ENCODE measurements at places on chromosomes 1 and 21.

DNA sequence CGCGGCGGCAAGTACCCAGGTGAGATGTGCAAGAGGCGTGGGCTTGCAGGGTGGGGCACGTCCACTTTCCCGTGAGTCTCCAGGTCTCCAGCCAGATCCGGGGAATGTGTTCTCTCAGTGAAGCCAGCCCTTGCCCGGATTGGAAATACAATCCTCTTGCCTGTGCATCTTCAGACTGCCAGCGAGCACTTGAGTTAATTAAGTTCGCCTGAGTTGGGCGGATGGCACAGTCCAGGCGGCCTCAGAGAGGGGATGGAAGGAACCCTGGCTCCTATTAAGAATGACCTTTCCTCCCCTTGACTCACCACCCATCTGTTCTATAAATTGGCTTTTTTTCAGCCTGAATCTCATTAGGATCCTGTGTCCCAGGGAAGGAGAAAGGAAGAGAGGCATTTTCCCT is 33.3 kb upstream of the CNTN2 start:
- no peak for DNase-seq

GRCh38 chr21:42557420-42557819 is 43.8 kb downstream of the SLC37A1 start:
- no peak for DNase-seq

- no peak for DNase-seq
Observed at GRCh38 chr1:109931189-109931731, 20.6 kb downstream of the CSF1 start.

- no peak for DNase-seq
Observed at GRCh38 chr1:10835822-10836421, 39.5 kb upstream of the CASZ1 start.

DNA sequence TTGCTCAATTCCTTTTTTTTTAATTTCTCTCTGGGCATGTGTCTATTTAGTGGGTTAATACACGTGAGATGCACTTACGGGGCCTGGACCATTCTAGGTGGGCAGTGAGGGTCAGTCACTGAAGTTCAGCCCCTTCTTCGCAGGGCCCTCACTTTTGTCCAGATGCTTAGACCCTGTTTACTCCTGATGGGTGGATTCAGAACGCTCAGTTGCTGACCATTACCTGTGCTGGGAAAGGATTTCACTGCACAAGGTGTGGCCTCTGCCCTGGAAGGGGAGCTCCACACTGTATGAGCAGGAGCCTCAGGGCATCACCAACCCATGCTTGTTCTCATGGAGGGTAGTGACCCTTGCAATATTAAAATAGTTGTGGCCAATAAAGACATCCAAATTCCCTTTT is 4.5 kb downstream of the PRAMEF12 start:
- no peak for DNase-seq

DNA sequence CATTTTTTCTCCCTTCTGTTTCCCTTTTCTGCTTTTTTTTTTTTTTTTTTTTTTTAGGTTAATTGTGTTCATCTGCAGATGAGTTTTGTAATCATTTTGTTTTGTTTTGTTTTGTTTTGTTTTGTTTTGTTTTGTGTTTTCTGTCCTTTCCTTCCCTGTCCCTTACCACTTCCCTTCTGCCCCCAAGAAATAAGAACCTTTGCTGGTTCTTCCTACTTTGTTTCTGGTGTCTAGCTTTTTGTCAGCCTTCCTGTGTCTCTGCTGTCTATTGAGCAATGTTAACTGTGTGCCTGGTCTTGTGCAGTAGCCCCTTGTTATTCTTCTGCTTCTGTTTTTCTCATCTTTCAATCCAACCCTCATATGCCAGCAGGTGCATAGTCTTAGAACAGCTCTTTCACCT is 46.0 kb downstream of the MPZL1 start:
- no peak for DNase-seq

DNA sequence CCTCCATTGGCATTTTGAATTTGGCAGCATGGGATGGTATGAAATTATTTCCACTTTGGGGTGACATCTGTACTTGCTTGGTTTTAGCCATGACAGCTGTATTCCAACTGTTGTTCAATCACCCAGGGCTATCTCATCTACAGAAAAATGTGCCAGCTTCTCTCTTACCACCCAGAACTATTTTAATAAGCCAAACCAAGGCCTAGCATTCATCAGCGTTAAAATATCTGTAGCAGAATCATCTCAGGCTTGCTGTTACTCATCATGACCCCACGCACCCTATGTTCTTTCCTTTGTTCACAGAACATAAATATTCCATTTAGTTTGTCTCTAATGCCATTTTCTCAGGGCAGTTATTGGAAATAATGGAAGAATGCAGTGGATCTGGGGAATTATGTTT is 49.8 kb downstream of the GIPC2 start:
- DNase-seq = no peak

DNA sequence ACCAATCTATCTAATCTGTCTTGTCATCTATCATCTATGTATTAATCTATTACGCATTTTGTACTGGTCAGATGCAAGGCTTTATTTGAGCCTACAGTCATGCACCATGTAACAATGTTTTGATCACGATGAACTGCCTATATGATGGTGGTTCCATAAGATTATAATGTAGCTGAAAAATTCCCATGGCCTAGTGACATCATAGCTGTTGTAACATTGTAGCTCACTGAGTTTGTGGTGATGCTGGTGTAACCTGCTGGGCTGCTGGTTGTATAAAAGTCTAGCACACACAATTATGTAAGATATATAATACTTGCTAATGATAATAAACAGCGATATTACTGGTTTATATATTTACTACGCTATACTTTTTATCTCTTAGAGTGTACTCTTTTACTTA is 64.8 kb upstream of the IGSF5 start:
- no peak for DNase-seq

GRCh38 chr1:230430499-230430898 is 4.4 kb upstream of the PGBD5 start:
- DNase-seq = no peak

- no peak for DNase-seq
Observed at GRCh38 chr1:156766298-156767100, 836 bp upstream of the PRCC start.

- DNase-seq = no peak
Observed at GRCh38 chr1:181151378-181152326, 63.2 kb downstream of the IER5 start.

DNA sequence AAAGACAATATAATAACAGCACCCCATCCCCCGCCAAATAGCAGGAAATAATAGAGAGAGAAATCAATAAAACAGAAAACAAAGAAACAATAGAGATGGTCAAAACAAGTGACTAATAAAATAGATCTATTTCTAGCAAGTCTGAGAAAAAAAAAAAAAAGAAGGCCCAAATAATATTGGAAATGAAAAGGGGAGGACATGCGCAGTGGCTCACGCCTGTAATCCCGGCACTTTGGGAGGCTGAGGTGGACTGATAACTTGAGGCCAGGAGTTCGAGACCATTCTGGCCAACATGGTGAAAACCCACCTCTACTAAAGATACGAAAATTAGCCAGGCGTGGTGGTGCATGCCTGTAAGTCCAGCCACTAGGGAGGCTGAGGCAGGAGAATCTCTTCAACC is 18.5 kb upstream of the HCRTR1 start:
- DNase-seq = no peak

DNA sequence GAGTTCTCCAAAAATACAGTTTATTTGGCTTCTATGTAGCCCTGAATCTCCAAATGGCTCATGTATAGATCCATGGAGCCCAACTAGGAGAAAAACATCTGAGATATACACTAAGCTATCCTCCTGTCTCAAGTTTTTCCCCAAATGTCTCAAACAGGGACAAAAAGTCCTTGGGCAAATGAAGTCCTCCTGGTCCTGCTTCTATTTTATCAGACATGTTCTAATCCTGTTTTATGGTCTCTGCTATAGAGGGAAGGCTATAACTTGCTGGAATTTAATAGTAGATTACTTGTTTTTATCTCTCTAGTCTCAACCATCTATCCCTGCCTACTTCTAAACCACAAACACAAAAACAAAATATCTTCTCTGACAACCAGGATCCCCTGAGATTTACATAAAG is 26.9 kb downstream of the CRP start:
- no peak for DNase-seq

DNA sequence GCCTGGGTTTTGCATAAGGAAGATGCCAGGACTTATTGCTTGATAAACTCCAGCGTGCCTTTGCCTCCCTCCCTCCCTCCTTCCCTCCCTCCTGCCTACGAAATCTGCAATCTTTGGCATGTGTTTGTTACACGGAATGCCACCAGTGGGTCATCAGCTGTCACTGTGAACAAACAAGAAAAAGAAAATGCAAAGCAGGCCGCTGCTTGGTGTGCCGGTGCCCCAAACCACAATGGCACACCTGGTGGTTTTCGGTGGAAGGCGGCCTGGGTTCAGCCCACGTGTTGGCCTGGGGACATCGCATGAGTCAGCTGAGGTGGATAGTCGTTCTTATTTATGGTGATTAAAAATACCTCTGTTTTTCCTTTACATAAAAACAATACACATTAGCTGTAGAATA is 16.3 kb upstream of the IFNLR1 start:
- no peak for DNase-seq

DNA sequence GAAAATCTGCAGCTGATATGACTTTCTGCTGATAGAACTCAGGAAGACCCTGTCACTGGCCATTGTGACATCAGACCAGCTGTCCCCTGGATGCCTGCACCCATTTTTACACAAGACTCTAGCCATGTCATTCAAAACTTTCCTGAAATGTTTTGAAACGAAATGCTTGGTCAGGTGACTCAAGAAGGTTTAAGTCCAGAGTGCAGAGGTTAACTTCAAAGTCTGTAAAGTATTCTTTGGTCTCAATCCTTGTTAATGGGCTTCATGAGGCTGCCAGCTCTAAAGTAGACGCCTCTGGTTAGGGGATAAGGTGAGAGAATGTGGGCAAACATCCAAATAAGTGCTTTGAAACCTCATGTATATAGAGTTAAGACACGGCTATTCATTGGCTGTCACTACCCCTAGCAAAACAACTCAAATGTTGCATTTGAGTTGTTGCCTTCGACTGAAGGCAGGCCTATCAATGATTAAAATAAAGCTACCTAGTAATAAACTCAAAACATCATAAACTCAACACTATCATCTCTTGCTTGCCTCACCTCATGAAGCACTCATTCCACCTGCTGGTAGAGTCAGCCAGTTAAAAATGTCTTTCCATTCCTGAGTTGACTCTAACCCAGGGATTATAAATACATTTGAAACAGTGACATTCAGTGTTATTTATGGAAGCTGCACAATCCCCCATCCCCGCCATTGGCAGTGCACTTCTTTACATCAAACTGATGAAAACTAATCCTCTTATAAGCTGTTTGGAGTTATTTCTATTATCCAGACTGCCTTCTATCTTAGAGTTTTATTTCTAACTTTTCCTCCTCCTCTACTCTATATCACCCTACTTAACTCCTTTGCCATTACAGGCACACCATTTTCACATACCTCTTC is 26.0 kb downstream of the RABIF start:
- DNase-seq = no peak

All from stimulated activated CD4-positive, alpha-beta T cell treated with anti-CD3 and anti-CD28 coated beads, Interleukin-4, amount 100 ng/mL, for 4 hours (primary cell).